ENCODE measurements at places on chromosomes 2 and 18.

- no peak for DNase-seq
Measured at GRCh38 chr2:163364736-163365135, 371.1 kb downstream of the FIGN start.

DNA sequence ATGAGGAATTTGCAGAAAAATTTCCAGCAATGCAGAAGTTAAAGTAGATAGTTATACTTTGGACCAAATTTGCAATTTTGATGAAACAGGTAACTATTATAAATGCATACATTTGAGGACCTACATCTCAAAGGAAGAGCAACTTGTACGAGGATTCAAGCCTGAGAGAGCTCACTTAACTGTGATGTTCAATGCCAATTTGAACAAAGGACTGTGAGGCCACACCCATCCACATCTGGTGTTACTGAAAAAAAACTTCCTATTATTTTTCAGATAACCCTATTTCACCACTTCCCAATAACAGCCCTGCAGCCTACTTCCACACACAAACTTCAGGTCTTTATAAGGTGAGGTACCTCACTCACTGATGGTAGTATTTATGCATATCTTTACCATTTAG, 203.5 kb upstream of the NABP1 start:
- DNase-seq = no peak

- DNase-seq = no peak
Measured at GRCh38 chr2:44932564-44933392, 8.7 kb upstream of the SIX3 start.

GRCh38 chr2:9403924-9404323, 19.4 kb downstream of the ITGB1BP1 start:
- no peak for DNase-seq

GRCh38 chr18:23951206-23951605, 63.3 kb upstream of the TTC39C start:
- DNase-seq = no peak

- DNase-seq = no peak
Measured at GRCh38 chr18:67428158-67428557, 88.4 kb downstream of the DSEL start.

GRCh38 chr2:224933431-224933830, 108.8 kb downstream of the DOCK10 start:
- DNase-seq = no peak

DNA sequence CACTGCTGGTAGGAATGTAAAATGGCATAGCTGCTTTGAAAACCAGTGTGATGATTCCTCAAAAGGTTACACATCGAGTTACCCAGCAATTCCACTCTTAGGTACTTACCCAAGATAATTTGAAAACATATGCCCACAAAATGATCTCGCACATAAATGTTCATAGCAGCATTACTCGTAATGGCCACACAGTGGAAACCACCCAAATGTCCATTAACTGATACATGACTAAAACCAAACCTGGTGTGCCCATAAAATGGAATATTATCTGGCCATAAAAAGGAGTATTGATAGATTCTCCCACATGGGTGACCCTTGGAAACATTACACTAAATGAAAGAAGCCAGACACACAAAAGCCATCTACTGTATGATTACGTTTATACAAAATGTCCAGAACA, 70.4 kb downstream of the ALPK2 start:
- no peak for DNase-seq

DNA sequence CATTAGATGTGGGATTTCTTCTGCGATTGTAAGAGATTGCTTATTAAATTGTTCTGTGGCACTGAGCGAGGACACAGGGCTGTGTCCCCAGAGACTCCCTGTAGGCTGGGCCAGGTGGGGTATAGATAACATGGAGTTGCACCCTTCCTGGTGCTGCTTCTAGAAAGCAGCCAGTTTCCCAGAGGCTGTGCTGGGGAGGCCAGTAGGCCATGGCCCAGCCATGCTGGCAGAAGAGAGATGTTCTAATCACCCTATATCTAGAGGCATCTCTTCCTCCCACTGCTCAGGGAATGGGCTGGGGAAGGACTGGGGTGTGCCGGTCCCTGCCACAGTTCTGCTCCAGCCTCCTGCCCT, 66.9 kb downstream of the HS1BP3 start:
- no peak for DNase-seq

DNA sequence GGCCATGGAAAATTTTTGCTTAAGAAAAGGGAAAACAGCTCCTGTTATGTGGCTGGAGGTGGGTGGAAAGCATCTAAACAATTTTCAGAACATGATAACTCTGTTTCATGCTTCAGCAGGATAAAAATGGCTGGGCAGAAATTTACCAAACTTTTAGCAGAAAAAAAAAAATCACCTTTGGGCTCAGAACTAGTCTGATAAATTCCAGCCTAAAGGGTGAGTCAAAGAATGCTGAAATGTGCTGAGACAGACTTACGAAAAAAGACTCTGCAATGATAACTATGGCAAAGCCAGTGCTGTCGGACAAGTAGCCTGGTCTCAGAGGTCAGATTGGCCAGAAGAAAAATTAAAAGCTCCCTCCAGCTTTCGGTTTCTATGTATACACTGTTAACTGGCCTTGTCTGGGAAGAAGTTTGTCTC, 123.6 kb downstream of the LRATD1 start:
- no peak for DNase-seq

GRCh38 chr2:28780496-28780895, 28.9 kb downstream of the PPP1CB start:
- no peak for DNase-seq

GRCh38 chr2:191941376-191941929, 94.6 kb upstream of the CAVIN2 start:
- no peak for DNase-seq

DNA sequence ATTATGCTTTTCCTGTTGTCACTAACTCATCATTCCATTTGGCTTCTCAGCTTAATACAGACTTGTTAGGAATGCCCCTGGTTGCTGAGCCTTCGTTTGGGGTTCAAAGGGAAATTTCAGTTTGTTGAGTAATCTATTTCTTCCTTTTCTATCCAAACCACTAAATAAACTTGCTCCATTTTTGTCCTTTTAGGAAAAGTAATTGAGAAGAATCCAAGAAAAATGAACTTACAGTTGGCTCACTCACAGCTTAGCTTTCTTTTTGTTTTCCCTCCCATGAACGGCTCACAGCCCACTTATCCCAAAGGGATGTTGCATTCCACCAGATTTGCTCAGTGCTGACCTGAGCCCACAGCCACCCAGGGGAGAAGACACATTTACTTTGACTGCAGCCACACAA, 73.9 kb downstream of the SOX11 start:
- no peak for DNase-seq

- no peak for DNase-seq
Measured at GRCh38 chr18:2087877-2088673, 483.2 kb downstream of the METTL4 start.

DNA sequence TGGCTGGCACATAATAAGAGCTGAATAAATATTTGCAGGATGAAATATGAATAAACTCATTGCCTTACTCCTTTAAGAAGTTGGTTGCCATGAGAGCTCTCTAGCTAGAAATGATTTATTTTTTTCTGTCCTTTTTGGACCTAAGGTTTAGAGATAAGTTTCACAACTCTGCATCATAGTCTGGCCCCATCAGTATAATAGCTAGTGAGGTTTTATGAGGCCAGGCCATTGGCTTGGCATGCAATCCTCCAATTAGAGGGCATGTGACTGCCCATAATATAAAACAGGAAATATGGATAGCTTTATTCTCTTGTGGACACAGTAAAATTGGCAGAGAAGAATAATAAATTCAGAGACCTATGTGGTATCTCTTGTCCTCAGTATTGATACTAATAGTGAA, 26.2 kb upstream of the INSIG2 start:
- DNase-seq = no peak

- DNase-seq = no peak
Measured at GRCh38 chr2:133780099-133780996, 212.1 kb upstream of the NCKAP5 start.

DNA sequence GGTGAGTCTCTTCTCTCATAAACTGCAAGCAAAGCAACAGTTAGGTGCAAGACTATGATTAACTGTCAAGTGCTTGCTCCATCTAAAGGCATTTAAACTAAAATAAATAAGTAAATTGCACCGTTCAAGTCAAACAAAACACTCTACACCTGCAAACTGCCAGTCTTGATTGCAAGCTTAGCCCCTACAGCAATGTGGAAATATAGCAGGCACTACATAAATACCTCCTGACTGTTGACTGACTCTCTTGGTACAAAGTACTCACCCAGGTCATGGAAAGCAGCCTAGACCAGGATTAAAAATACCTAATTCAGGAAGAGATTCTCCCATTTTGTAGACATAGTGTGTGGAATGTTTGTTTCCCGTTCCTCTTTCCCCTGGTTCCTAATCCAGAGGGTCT, 176.6 kb upstream of the KLHL29 start:
- DNase-seq = no peak

- DNase-seq = no peak
Measured at GRCh38 chr2:29329899-29330298, 214.7 kb downstream of the CLIP4 start.

GRCh38 chr2:213279971-213280370, 4.3 kb upstream of the SPAG16 start:
- no peak for DNase-seq

- DNase-seq = no peak
Measured at GRCh38 chr18:78423811-78424210, 555.8 kb upstream of the SALL3 start.

GRCh38 chr2:241722896-241723454, 11.5 kb upstream of the D2HGDH start:
- no peak for DNase-seq

DNA sequence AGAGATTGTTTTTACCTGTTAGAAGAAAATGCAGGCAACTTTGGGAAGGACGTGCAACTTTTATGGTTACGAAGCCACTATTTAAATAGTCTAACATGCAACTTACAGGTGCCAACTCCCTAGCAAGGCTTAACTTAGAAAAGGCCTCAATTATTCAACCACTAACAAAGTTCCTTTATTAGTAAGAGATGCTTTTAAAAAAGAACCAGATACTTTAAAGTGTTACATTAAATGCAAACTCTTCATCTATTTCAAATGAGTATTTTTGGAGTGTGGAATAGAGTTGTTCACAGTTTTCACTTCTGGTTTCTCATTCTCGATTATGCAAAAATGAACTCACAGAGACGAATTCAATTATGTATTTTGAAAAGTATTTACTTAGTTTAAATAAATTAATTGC, 51.7 kb downstream of the PELI1 start:
- DNase-seq = no peak

GRCh38 chr18:43760010-43760409, 482.7 kb upstream of the SYT4 start:
- DNase-seq = no peak

Measured in stimulated activated CD8-positive, alpha-beta memory T cell treated with anti-CD3 and anti-CD28 coated beads, Interleukin-2, amount 100 ng/mL, for 1 hour (primary cell).